ENCODE measurements at places on chromosomes 16 and 17.

DNA sequence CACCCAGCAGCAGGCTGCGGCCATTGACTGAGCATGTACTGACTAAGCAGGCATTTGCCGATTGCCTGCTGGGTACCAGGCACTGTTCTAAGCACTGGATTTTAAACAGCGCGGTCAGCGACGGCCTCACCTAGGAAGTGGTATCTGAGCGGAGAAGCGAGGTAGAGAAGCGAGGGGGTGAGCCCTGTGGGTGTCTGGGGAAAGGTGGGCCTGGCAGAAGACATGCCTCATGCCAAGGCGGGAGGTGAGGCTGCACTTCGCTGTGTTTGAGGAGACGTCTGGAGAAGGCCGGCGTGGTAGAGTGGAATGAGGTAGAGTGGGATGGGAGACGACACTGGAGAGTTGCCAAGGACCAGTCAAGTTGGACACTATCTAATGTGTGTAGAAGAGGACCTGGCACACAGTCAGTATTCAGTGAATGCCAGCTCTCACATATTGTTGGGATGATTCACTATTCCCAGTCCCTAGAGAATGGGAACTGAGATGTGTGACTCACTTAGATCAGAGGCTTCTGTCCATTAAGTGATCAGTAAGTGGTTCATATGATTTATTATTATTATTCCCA lies 14.4 kb downstream of the SYCE1L start:
- DNase-seq: no peak

- DNase-seq: no peak
Observed at GRCh38 chr17:1985686-1986085, 39.4 kb downstream of the RTN4RL1 start.

DNA sequence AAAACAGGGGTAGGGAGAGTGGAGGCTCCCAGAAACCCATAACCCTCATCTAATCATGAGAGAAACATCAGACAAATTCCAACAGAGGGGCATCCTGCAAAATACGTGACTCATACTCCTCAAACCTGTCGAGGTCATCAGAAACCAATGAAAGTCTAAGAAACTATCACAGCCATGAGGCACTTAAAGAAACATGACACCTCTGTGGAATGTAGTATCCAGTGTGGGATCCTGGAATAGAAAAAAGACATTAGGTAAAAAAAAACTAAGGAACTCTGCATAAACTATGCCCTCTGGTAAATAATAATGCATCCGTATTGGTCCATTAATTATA lies 16.4 kb downstream of the CDH5 start:
- DNase-seq: no peak

GRCh38 chr17:49210158-49211029 lies at the start of the genes ABI3 and GNGT2:
TSS of gene ABI3 (plus strand) at chr17:49210707. CDS start at chr17:49210725, 18 bp downstream.
TSS of gene GNGT2 (minus strand) at chr17:49210574. CDS start at chr17:49207422, 3,152 bp downstream.
- no peak for DNase-seq

DNA sequence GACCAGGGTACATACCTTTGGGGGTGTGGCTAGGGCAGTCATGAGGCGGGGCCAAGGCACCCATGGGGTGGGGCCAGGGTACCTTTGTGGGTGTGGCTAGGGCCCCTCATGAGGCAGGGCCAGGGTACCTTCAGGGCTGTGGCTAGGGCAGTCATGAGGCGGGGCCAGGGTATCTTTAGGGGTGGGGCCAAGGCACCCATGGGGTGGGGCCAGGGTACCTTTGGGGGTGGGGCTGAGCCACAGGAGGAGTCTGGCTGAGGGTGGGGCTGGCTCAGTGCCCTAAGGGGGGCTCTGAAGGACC lies 3.5 kb downstream of the GNG13 start:
- DNase-seq: no peak

GRCh38 chr16:2713985-2714774 lies 5.8 kb downstream of the PRSS27 start:
- DNase-seq: no peak

DNA sequence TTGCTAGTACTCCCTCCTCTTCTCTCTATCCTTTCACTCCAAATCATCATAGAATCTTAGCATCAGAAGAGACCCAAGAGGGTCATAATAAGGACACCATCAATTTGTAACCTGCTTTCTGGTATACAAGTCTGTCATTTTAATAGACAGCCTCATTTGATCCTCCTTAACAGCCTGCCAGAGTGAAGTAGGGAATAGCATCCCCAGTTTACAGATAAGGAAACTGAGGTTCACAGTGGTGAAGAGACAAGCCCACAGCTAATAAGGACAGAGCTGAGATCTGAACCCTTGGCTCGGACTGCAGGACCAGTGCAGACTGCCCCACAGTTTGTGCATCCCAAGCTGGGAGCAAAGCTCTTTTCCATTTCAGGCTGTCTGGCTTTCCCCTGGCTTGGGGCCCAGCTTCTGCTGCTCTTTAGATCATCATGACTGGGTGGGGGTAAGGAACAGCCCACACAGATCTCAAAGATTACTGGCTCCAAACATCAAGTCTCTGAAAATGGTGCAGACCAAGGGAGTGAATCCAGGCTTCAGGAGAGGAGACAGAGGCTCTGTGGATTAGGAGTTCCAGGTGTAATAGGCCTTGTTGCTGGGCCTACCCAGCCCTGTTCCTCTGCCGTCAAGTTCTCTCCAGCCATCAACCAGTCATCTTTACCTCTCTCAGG lies 10.3 kb upstream of the IGFBP4 start:
- no peak for DNase-seq

- DNase-seq: no peak
Observed at GRCh38 chr16:687499-687898, 2.7 kb downstream of the WDR24 start.

DNA sequence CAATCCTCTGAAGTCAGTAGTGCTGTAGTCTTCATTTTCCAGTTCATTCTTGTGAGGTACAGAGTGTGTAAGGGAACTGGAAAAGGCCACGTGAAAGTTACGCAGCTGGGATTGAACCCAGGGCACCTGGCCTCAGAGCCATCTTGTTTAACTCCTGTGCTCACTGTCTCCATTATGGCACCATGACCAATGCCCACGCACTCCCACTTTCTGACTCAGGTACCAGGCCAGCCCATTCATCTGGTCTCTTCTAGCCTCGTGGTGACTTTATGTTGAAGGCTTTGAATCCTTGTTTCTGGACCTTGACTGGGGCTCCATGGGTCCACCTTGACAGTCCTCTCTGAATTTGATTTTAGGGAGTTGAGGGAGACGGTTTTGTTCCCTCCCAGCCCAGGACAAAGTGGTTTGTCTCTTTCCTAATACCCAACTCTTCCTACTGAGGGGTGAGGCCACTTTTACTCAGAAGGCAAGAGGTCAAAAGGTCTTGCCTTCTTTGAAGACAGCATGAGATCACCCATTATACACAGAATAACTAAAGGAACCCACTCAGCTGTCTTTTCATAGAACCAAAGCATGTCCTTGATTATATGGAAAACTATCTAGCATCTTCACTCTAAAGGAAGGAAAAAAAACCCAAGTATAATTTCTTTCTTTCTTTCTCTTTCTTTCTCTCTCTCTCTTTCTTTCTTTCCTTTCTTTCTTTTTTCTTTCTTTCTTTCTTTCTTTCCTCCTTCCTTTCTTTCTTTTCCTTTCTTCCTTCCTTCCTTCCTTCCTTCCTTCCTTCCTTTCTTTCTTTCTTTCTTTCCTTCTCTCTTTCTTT lies 50.0 kb downstream of the OTOA start:
- DNase-seq: no peak

GRCh38 chr17:12530161-12530560 lies 135.5 kb upstream of the MYOCD start:
- no peak for DNase-seq

DNA sequence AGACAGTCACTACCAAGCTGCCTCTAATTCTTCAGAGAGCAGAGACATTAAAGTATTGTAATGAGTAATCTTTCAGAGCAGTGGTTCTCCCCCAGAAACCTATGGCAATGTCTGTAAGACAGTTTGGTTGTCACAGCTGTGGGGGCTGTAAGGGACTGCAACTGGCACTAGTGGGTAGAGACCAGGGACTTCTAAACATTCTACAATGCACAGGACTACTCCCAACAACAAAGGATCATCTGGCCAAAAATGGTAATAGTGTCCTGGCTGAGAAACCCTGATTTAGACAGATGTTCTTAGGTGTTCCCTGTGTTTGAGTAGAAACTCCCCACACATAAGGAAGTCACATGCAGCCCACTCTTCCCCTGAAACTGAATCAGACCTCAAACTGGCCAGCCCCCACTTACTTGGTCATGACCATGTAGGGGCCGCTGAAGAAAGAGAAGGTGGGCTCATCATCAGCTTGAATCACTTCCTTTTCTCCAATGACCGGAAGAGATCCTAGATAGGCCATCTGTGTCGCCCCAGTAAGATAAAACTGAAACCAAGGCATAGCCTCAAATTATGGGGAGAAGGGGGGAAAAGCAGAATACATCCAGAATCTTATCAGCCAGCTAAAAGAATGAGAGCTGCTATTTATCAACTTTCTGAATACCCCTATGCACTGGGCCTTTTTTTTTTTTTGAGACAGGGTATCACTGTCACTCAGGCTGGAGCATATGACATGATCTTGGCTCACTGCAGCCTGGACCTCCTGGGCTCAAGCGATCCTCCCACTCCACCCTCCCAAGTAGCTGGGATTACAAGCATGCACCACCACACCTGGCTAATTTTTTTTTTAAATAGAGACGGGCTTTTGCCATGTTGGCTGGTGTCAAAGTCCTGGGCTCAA lies 75.8 kb downstream of the TEX14 start:
- no peak for DNase-seq

- no peak for DNase-seq
Observed at GRCh38 chr17:64384253-64385186, 6.1 kb downstream of the PECAM1 start.

DNA sequence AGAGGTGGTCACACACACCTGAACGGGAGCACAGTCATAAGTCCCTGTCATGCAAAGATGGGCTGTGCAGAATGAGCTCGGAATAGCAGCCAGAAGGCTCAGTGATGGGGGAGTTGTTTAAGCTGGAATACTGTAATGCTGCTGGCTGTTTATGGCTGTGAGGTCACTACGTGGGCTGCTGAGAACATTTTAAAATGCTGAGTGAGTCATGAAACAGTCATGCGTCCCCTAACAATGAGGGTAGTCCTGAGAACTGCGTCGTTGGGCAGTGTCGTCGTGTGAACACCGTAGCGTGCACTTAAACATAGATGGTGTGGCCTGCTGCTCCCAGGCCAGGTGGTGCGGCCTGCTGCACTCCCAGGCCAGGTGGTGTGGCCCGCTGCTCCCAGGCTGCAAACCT lies 39.7 kb downstream of the TBCD start:
- DNase-seq: no peak

- DNase-seq: no peak
Observed at GRCh38 chr17:9948928-9949327, 43.9 kb upstream of the RCVRN start.

DNA sequence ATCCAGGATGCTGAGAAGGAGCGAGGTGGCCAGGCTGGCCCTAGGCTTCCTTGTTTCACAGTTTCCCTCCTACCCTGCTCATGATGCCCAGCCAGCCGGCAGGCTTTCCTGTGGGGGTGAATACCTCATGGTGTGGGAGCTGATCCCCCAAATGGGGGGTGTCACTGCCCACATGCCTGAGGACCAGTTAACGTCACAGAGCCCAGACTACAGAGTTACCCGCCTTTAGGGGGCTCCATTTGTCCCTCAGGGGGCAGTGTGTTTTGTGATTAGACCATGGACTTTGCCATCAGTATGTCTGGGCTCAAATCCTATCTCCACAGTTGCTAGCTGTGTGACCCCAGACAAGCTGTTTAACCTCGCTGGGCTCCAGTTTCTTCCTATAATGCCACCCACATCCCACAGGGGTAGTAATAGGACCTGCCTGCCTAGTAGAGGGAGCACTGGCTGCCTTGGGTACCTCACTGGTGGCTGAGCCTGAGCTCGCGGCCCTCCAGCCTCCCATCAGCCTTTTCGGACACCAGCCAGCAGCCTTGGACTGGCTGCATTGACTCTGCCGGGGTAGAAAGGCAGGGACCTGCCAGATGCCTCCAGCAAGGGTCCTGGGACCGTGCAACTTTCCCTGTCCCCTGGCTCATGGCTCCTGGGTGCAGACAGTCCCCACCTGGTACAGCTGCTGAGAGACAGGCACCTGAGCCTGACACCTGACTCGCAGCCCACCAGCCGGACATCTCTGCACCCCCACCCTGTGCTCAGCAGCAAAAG lies 87.5 kb upstream of the GSE1 start:
- DNase-seq: no peak

- DNase-seq: no peak
Observed at GRCh38 chr17:55320594-55321426, 56.0 kb downstream of the HLF start.

DNA sequence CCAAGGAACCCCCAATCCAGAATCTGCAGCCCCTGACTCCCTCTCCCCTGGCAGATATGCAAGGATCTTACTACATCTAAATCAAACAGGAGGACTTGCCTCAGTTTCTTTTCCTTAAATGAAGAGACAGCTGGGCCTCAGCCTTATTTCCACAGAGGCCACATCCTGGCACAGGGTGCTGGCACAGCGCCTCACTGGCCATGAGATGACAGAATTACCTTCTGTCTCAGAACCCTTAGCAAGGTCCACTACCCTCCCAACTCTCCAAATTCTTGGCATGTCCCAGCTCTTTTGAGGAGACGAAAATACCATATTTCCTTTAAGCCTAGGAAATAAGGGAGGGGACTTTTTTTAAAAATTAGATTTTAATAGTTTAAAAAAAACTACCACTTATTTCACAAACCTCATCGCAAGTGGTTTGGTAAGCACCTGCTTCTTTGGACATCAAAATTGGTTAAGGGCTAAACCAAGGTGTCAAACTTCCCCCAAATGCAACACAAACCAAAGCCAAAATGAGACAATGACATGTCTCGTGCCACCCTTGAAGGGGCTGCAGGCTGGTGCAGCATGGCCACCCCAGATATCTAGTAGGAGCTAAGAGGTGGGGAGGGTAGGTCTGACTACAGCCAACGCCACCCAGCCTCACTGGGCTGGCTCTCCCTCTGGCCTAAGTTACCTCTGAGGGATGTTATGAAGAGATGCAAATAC lies 25.3 kb downstream of the FAM117A start:
- no peak for DNase-seq

- DNase-seq: no peak
Observed at GRCh38 chr17:76232342-76232741, 8.0 kb downstream of the RNF157 start.

- DNase-seq: no peak
Observed at GRCh38 chr17:61766520-61766919, 96.8 kb downstream of the BRIP1 start.

DNA sequence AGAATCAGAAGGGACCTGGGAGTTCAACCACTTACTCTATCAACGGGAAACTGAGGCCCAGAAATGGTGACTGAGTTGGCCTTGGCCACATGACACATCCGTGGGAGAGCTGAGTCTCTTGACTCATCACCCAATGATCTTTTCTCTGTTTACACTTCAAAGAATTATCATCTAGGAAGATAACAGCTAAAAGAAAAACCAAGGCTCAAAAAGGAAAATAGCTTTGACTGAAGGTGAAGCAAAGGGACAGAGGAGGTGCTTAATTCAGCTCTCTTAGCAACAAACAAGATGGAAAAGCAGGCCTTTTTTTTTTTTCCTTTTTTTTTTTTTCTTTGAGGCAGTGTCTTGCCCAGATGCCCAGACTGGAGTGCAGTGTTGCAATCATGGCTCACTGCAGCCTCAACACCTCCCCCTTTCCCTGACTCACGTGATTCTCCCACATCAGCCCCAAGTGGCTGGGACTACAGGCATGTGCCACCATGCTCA lies 16.7 kb downstream of the ERCC4 start:
- DNase-seq: no peak

Data from stimulated activated CD8-positive, alpha-beta memory T cell treated with anti-CD3 and anti-CD28 coated beads, Interleukin-7, amount 100 ng/mL, for 24 hours (primary cell).